ENCODE measurements at places on chromosomes 13 and 19.

- no peak for DNase-seq
These were observed 996.0 kb downstream of the PCDH9 start for GRCh38 chr13:66234159-66234558.

DNA sequence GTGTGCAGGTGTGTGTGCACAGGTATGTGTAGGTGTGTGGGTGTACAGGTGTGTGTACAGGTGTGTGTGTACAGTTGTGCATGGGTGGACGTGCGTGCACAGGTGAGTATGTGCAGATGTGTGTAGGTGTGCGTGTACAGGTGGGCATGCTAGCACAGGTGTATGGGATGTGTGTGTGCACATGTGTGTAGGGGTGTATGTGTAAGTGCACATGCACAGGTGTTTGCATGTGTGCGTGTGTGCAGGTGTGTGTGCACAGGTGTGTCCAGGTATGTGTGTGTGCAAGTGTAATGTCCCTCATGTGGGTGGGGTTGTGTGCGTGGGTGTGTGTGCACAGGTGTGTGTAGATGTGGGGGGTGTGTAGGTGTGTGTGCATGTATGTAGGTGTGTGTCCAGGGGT is 27.5 kb upstream of the TFDP1 start:
- no peak for DNase-seq

- DNase-seq, result no peak
These were observed 2.2 kb downstream of the ABCC4 start for GRCh38 chr13:95298971-95299621.

DNA sequence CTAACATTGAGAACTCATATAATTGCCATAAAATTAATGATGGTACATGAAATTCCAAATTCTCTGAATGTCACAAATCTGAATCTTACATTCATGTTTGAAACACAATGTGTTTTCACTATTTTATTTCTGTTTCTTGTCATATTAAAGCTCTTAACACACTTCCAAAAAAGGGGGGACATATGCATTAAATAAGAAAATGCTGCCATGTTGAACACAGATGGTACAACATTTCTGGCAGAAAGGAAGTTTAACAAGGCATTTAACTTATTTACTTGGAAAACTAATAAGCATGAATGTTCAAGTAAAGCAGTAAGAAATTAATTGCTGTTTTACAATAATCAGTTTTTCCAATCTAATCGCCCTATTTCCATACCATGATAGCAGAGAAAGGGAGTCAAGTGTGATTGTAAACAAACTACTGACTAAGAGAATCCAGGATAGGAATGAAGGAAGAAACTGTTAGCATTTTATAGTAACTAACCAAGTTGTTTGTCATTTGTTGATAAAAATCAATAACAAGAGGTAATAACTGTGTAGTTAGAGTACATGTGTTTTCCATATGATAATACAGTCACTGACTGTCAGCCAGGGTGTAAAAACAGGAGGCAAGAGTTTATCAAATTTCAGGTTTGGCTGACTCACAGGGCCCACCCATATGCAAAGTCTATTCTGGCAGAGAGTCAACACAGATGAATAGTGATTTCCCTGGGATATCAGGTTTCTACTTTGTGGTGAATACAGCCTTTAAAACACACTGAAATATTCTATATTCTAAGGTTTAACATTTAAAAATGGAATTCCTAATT is 5.7 kb upstream of the FOXO1 start:
- DNase-seq, result no peak

DNA sequence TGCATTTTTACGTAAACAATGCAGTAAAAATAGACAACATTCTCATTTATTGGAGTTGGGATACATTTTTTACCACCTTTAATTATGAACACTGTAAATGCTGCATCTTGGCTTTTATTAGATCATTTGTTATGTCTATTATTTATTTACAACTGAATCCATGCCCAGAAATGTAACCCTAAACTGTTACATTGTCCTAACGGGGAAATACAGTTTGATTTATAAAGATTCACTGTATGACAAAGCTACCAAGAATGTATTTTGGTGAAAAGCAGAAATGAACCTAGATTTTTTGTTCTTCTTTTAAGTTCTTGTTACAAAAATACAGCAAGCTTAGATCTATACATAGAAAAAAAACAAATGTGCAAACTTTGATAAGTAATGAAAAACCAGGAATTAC is 1.1 kb downstream of the METTL21C start:
- no peak for DNase-seq
